ENCODE measurements at places on chromosomes 3 and 15.

DNA sequence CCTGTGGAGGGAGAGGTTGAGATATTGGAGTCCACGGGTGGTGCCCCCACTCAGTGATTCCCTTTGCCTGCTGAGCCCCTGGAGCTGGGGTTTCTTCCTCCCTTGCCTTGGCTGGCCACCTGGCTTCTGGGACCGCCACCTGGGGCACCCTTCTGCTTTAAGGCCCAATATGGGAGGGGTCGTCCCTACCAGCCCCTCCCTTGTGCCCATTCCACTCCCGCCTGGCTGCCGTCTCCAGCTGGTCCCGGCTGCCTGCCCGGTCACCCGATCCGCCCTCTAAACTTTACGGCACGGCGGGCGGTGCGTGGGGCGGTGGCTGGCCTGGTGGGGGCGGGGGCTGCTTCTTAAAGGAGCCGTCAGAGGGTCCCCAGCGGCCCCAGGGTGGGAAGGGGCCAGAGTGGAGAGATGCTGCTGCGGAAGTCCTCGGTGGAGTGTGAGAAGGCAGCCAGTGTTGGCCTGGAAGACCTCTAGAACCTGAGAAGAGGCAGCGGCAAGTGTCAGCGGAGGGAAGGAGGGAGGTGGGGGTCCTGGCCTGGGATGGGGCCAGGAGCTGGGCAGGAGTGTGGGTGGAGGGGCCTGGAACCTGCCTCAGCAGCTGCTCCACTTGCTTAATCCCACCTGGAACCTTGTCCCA is 1.6 kb upstream of the SEMA3B start:
- DNase-seq, result no peak

DNA sequence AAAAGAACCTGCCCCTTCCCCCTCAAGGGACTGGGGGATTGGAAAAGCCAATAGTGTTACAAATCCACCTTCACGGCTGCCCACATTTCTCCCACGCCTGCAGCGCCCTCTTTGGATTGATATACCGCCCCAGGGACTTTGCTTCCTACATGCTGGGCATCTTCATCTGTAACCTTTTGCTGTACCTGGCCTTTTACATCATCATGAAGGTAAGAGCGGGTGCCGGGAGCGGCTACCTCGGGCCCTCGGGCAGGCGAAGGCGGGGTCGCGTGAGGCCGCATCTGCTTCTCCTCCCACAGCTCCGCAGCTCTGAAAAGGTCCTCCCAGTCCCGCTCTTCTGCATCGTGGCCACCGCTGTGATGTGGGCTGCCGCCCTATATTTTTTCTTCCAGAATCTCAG is 73.1 kb downstream of the USF3 start:
- peak; percentile 2 for DNase-seq

- DNase-seq, result peak; percentile 86
These were observed 64.2 kb upstream of the ARL8B start for GRCh38 chr3:5057857-5058324.

DNA sequence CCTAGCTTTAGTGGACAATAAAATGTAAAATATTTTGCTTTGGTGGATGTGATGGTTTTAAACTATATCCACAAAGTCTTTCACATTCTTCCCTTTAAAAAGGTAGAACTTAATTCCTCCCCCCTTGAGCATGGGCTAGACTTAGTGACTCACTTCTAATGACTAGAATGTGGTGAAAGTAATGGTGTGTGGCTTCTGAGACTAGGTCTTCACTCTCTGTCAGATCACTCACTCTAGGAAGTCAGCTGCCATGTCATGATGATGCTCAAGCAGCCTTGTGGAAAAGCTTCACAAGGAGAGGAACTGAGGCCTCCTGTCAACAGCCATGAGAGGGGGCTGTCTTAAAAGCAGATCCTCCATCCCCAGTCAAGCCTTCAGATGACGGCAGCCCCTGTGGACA is 4.2 kb downstream of the LRRC2 start:
- peak; percentile 20 for DNase-seq

DNA sequence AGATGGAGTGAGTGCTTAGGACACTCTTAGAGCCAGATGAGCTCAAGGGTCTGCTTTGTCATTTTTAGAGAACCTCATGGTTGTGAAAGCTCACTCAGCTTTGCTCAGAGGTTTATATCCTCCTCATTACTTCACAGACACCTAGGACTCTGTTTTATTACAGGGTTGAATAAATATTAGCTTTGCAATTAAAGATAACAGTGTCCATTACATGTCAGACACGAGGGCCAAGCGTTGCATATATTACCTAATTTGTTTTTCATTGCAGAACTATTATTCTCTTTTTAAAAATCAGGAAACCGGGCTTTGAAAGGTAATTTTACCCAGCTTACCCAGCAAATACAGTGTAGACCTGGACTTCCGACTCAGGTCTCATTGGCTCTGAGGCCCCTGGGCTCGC is 16.1 kb downstream of the MAP6D1 start:
- no peak for DNase-seq

- no peak for DNase-seq
These were observed 81.2 kb downstream of the EFL1 start for GRCh38 chr15:82181371-82181770.

GRCh38 chr3:10485806-10486205 is 19.6 kb downstream of the ATP2B2 start:
- DNase-seq, result no peak

GRCh38 chr3:13544293-13544831 is 4.6 kb upstream of the FBLN2 start:
- DNase-seq, result peak; percentile 67

DNA sequence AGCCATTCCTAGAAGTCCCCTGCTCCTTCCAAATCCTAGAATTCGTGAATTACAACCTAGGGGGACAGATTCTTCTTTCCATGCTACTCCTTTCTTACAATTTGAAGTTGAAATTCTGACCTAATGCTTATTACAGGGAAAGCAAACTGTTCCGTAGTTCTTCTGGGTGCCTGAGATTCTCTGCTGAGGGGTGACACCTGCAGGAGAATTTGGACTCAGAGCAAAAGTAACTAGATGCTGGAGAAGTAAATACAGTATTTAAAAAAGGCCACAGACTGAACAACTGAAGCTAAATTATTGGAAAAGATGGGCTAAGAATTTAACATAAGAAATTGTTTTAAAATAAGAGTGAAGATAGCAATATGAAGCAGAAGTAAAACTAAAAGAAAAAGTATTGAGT is 37.9 kb downstream of the ACAD9 start:
- no peak for DNase-seq

GRCh38 chr3:65551945-65552344 is 486.8 kb downstream of the MAGI1 start:
- no peak for DNase-seq

- DNase-seq, result no peak
These were observed 1487.0 kb upstream of the GBE1 start for GRCh38 chr3:83248454-83248853.

DNA sequence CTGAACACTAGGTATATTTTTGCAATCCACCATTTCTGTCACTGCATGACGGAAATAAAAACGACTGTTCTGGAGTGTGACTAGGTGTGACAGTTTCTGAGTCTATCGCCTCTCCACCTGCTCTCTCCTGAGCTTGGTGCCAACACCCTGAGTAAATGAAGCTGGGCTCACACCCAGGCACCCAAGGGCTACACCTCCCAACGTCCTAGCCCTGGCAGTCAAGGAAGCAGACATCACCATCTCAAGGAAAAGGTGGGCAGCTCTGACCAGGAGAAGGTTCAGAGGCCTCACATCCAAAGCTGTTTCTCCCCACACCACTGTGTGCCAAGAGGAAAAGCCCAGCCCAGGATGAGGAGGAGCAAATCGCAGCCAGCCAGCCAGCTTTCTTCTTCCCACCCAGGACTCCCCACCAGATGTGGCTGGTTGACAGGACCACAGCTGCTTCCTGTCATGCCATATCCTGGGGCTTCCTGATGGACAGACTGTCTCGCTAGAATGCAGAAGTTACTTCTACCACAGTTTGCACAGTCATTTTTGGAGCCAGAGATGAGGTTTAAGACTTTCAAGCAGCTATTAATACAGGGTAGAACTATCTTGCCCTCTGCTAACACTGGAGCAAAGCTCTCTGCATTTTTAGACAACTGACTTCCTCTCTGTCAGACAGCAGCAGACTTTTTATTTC is 3.3 kb downstream of the SCAMP2 start:
- no peak for DNase-seq

GRCh38 chr15:97858296-97858695 is 102.2 kb upstream of the ARRDC4 start:
- DNase-seq, result no peak

GRCh38 chr3:110227991-110228390 is 843.6 kb upstream of the NECTIN3 start:
- DNase-seq, result no peak

DNA sequence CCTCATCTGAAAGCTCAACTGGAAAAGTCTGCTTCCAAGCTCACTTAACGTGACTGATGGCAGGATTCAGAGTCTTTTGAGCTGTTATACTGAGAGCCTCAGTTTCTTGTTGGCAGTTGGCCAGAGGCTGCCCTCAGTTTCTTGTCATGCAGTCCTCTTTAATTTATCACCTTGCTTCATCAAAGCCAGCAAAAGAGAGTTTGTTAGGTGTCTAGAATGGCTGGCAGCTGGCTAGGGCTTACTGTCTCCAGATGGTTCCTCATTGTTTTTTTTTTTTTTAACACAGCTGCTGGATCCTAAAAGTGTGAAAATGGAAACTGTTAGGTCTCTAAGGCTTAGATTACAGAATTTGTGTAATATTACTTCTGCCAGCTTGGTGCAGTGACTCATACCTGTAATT is 310.6 kb downstream of the PDCD6IP start:
- no peak for DNase-seq

Measured in mammary epithelial cell (primary cell).